ENCODE measurements at places on chromosomes 12 and 14.

DNA sequence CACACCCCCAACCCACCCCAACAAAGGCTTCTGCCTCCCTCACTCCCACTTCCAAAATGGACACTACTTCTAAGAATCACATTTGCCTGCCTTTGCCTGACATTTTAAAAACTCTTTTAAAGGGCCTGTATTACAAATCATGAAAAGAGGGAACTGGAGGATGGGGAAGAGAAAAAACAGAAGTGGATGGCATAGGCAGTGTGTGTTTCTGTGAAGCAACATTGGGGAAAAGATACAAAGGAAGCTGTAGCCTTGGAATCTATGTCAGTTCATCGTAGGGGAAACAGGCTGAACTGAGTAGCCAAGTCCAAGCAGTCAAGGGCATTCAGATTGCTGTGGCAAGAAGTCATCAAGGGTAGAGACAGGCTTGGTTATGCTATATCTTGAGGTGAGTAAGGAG, 273.9 kb downstream of the BTG1 start:
- no peak overlapping the region for H3K4me3 ChIP-seq
- no peak for DNase-seq
- H3K27me3 ChIP-seq, result no peaks in the 10 kb centered on the region
- H3K36me3 ChIP-seq, result no peaks in the 10 kb centered on the region
- peak overlapping the region; percentile 8 for H3K27ac ChIP-seq
- peaks cover 8% of the 10 kb centered on the region for H3K4me1 ChIP-seq

DNA sequence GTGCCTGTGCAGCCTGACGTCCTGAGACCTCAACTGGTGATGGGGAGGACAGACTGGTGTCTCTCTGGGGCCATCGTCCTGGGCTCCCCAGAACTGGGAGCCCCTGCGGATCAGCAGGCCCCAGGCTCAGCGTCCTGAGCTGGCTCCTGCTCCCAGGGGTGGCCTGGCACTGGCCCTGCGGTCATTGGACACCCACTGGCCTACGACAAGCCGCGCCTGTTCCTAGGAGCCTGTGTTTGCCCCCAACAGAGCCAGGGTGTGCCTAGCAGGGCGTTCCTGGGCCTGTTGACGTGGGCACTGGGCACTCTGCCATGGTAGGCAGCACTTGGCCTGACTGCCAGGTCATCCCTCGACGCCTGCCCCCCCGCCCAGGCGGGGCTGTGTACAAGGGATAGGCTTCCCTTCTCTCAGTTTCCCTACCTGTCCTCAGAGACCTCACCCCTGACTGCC, 8.4 kb downstream of the ADSS1 start:
- H3K36me3 ChIP-seq, result no peaks in the 10 kb centered on the region
- H3K4me1 ChIP-seq, result peaks cover 17% of the 10 kb centered on the region
- no peak for DNase-seq
- peaks cover 17% of the 10 kb centered on the region for H3K27me3 ChIP-seq

DNA sequence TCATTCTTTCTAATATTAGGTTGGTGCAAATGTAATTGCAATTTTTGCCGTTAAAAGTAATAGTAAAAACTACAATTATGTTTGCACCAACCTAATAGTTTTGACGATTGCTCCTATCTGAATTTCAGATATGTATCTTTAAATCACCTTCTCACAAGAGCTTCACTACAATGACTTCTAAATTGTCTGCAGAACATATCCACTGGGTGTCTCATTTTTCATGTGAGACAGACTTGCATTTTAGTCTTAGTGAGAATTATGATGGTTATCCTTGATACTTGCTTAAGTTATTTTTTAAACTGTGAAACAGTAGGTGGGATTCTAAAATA, 84.6 kb downstream of the ITPR2 start:
- no peaks in the 10 kb centered on the region for H3K36me3 ChIP-seq
- H3K4me3 ChIP-seq, result no peak overlapping the region

GRCh38 chr12:5899675-5900074, 45.4 kb downstream of the ANO2 start:
- H3K36me3 ChIP-seq, result no peaks in the 10 kb centered on the region
- no peak overlapping the region for H3K27ac ChIP-seq
- H3K4me3 ChIP-seq, result no peak overlapping the region
- peaks cover 18% of the 10 kb centered on the region for H3K27me3 ChIP-seq
- no peak for DNase-seq

DNA sequence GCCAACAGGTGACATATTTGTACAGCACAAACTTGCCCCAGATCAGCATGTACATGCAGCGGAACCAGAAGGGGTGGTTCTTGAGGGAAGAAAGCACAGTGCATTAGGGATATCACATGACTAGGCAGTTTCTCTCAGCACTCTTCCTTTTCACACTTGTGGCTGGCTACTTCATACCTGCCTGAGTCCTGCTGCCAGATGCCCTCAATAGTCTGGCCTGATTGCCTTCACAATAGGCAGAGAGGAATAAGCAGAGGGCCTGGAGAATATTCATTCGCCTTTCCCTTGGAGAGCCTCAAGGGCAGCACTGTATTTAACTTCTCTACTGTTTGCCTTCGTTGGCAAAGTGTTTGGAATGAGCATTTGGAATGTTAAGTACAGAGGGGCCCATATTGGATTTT, 7.9 kb downstream of the EMG1 start:
- H3K4me1 ChIP-seq, result peaks cover 1% of the 10 kb centered on the region
- H3K27me3 ChIP-seq, result no peaks in the 10 kb centered on the region
- DNase-seq, result no peak
- H3K36me3 ChIP-seq, result peaks cover 61% of the 10 kb centered on the region

DNA sequence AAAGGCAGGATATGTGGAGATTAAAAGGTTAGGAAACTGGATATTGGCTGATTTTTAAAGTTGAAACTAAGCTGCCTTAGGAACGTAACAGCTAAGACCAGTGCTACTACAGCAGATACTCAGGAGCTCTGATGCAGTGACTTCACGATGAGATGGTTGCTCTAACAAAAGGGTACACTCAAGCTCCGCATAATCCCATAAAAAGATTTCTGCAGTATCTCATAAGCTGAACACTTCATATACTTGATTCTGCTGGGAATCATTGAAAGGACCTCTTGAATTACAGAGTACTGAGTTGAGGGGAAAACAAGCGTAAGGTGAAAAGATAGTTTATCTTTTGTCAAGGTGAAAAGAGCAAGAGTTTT, 3.7 kb downstream of the RNF10 start:
- DNase-seq, result no peak
- H3K4me3 ChIP-seq, result peak overlapping the region; percentile 13
- H3K27ac ChIP-seq, result peak overlapping the region; percentile 39
- H3K4me1 ChIP-seq, result peaks cover 41% of the 10 kb centered on the region
- no peaks in the 10 kb centered on the region for H3K27me3 ChIP-seq

DNA sequence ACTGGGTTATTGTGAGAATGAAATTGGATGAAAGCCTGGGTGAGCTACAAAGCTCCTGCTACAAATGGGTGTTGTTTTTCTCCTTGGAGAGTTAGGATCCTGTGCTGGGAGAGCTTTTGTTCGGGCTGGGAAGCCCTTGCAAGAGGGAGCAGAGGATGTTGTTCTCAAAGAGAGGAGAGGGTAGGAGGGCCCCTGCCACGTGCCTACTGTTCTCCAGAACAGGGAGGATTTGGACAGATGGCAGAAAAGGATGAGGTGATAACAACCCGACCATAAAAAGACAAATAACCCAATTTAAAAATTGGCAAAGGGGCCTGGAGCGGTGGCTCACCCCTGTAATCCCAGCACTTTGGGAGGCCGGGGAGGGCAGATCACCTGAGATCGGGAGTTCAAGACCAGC, 68.8 kb downstream of the GALNT16 start:
- H3K27me3 ChIP-seq, result peaks cover 9% of the 10 kb centered on the region
- DNase-seq, result no peak
- H3K4me1 ChIP-seq, result peaks cover 21% of the 10 kb centered on the region
- H3K36me3 ChIP-seq, result no peaks in the 10 kb centered on the region
- H3K4me3 ChIP-seq, result no peak overlapping the region

GRCh38 chr12:4569261-4569660, 7.3 kb downstream of the DYRK4 start:
- no peak for DNase-seq
- peaks cover 5% of the 10 kb centered on the region for H3K4me1 ChIP-seq
- no peaks in the 10 kb centered on the region for H3K36me3 ChIP-seq
- peaks cover 16% of the 10 kb centered on the region for H3K27me3 ChIP-seq

DNA sequence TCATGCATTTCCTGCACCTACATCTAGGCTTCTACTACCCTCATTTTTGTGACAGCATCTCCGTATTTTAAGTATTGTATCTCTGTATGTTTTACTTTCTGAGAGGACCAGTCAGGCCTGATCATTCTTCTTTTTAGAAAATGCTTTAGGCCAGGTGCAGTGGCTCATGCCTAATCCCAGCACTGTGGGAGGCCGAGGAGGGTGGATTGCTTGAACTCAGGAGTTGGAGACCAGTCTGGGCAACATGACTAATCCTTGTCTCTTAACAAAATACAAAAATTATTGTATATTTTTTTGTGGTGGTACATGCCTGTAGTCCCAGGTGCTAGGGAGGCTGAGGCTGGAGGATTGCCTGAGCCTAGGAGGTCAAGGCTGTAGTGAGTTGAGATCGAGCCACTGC, 36.9 kb downstream of the PACS2 start:
- H3K36me3 ChIP-seq, result no peaks in the 10 kb centered on the region
- H3K4me3 ChIP-seq, result no peak overlapping the region
- no peak for DNase-seq

DNA sequence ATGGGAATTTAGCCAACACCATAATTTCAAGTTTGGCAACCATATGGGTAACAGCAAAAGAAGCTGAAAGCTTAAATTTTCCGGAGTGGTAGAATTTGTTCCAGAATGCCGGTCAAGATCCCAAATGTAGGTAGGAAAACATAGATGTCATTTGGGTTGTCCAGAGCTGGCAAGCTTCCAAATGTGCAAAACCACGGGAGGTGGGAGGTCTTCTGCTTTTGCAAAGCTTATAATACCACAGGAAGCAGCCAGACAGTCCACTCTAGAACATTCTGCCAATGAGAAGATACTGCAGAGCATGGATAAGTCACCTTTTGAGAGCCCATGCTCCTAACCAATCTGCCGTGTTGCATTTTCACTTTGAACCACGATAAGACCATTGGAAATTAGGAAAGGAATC, 26.4 kb upstream of the BATF start:
- H3K4me3 ChIP-seq, result no peak overlapping the region
- DNase-seq, result no peak
- peaks cover 4% of the 10 kb centered on the region for H3K27me3 ChIP-seq

- DNase-seq, result no peak
- H3K4me3 ChIP-seq, result no peak overlapping the region
- peaks cover 9% of the 10 kb centered on the region for H3K4me1 ChIP-seq
- H3K27me3 ChIP-seq, result no peaks in the 10 kb centered on the region
- peaks cover 51% of the 10 kb centered on the region for H3K36me3 ChIP-seq
Measured at GRCh38 chr14:52473557-52473956, 78.7 kb downstream of the TXNDC16 start.

DNA sequence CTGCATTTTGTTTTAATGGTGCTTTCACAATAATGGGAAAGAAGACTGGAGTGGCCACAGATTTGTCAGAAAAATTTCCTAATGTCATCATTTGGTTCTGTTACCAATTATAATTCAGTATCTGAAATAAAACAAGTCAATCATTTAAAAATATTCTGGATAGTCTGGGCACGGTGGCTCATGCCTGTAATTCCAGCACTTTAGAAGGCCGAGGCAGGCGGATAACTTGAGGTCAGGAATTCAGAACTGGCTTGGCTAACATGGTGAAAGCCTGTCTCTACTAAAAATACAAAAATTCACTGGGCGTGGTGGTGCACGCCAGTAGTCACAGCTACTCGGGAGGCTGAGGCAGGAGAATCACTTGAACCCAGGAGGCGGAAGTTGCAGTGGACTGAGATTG, 4.0 kb upstream of the LIMA1 start:
- DNase-seq, result no peak
- H3K27me3 ChIP-seq, result peaks cover 10% of the 10 kb centered on the region
- H3K4me1 ChIP-seq, result peaks cover 14% of the 10 kb centered on the region
- no peak overlapping the region for H3K27ac ChIP-seq
- H3K36me3 ChIP-seq, result peaks cover 19% of the 10 kb centered on the region

GRCh38 chr14:26896447-26896846, 298.6 kb upstream of the NOVA1 start:
- H3K27me3 ChIP-seq, result peaks cover 3% of the 10 kb centered on the region
- no peaks in the 10 kb centered on the region for H3K36me3 ChIP-seq
- DNase-seq, result no peak
- H3K27ac ChIP-seq, result no peak overlapping the region

DNA sequence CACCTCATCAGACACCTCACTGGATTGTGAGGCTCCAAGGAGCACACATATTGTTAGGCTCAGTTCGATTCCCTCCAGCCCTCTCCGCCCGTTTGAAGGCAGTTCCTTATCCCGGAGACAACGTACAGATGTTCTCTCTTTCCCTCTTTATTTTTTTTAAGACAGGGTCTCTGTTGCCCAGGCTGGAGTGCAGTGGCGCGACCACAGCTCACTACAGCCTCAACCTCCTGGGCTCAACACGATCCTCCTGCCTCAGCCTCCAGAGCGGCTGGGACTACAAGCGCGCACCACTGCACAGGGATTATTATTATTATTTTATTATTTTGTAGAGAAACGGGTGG, 718 bp upstream of the TROAP start:
- peaks cover 39% of the 10 kb centered on the region for H3K27me3 ChIP-seq
- H3K36me3 ChIP-seq, result peaks cover 10% of the 10 kb centered on the region

DNA sequence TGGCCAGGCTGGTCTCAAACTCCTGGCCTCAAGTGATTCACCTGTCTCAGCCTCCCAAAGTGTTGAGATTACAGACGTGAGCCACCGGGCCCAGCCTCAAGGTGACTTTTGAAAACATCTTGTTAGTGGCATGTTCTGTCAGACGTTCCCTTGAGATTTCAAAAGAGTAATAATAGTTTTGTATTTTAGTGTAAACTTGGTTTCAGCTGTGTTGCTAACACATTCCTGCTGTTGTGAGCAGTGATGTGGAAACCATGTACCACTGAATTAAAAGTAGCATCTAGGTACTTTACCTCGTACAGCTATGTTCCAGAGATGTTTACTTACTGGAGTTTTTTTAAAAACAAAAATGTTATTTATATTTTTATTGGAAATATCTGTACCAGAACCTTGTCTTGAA, 111.3 kb downstream of the AEBP2 start:
- peaks cover 6% of the 10 kb centered on the region for H3K4me1 ChIP-seq
- no peak overlapping the region for H3K27ac ChIP-seq
- no peak for DNase-seq
- no peaks in the 10 kb centered on the region for H3K27me3 ChIP-seq

DNA sequence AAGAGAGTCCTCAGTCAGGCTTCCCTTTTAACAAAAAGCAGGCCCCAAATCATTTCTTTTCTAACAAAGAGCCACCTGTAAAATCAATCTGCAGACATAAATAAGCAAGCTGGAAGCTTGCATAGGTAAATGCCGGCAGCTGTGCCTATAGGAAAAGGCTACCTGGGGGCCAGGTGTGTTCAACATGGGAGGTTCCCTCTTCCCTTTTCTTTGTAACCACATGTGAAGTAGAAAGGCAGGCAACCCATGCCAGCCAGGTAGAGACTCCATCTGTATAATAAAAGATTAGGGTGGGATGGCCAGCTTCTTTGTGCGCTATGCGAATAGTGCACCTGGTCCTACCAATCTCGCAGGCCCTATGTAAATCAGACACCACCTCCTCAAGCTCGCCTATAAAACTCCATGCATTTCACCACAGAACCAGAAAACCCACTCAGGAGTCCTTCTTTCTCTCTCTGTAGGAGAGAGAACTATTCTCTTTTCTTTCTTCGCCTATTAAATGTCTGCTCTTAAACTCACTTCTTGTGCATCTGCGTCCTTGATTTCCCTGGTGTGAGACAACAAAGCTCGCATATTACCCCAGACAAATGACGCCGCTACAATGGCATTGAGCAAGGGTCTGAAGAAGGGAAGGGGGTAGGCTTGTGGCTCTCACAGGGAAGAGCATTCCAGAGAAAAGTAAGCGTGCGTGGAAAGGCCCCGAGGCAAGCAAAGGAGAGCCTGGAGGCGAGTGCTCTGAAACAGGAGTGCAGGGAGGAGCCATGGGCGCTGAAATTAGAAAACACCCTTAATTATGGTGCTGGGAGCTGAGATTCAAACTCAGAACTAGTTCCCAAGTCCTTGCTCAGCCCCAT, 67.2 kb downstream of the TTC9 start:
- peaks cover 7% of the 10 kb centered on the region for H3K4me1 ChIP-seq
- H3K27ac ChIP-seq, result no peak overlapping the region

Data from nephron progenitor cell (in vitro differentiated cells).